ENCODE measurements at places on chromosomes 6 and 20. TPM values are rescaled to one million over a fixed set of nuclear protein-coding genes. Genes with fewer than 3 reads are reported as not detected.

DNA sequence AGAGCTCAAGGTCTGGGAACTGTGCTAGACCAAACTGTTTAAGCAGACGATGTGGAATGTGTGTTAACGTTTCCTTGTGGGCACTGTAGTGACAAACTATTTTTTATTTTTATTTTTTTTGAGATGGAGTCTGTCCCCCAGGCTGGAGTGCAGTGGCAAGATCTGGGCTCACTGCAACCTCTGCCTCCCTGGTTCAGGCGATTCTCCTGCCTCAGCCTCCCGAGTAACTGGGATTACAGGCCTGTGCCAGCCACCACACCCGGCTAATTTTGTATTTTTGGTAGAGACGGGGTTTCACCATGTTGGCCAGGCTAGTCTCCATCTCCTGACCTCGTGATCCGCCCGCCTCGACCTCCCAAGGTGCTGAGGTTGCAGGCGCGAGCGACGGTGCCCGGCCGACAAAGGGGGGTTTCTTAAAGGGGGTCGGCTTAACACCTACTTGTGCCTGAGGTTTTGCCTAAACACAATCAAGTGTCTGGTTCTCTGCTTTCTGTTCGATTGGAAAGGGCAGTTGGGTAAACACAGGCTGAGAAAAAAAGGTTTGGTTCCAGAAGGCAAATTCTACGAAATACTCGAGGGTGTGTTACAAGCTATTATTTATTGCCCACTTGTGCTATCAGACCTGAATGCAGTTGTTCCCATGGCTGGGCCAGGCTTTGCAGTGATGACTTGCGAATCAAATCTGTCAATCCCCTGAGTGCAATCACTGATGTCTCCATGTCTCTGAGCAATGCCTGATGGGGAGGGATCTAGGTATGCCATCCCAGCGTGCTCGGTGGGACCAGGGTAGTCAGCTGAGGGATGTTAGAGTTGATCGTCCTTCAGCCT lies 1.3 kb downstream of the NOP56 start:
- DNase-seq: no peak

DNA sequence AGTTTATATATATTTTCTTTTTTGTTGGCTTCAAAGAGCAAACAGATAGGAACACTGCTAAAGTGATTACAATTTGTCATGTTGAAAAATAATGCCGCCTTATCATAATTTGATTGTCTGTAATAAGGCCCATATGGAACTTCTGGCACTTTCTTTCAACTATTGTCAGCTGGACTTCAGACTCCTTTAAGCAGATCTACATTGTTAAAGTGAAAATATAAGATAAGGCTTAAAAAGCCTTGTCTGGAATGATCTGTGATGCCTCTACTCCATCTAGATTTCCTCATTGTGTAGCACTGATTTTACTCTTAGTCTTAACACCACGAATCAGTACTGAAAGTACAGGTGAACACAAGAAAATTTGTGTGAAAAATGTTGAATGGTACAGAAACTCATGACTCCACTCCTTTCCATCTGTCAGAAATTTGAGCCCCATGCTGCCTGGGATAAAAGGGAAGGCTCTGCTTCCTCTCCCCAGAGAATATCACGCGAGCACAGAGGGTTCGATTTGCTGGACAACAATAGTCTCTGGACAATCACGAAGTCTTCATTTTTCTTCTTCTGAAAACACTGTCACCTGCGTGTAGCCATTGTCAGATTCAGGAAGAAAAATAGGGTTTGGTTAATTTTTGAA lies 56.0 kb downstream of the BCAS1 start:
- no peak for DNase-seq

- DNase-seq: no peak
Measured at GRCh38 chr20:32763202-32764004, 1.2 kb downstream of the DNMT3B start.

OPRM1 gene
- total RNA-seq: not detected

LST1 gene
- total RNA-seq: 10.2 TPM

LHFPL5 gene
- not detected for total RNA-seq

Data from left lobe of liver (tissue), 2 donors.